ENCODE measurements at places on chromosomes 2 and 18. TPM values are rescaled to one million over a fixed set of nuclear protein-coding genes. Genes with fewer than 3 reads are reported as not detected.

Gene GAL3ST2
- not detected for total RNA-seq

Gene PER2
- total RNA-seq = 18.3 TPM

Gene POTEF
- total RNA-seq = not detected

Gene GALNT5
- total RNA-seq = 0.89 TPM

Gene TGFA
- total RNA-seq = 1.6 TPM

Gene ANTXR1
- total RNA-seq = 116 TPM

Gene EGR4
- not detected for total RNA-seq

Gene STPG4
- 0.67 TPM for total RNA-seq

Gene RUFY4
- not detected for total RNA-seq

Gene SAG
- not detected for total RNA-seq

Gene SCYGR6
- total RNA-seq = not detected

Gene BOLL
- total RNA-seq = not detected

Gene TMEM198
- total RNA-seq = 1.6 TPM

Gene SERPINB3
- 70.3 TPM for total RNA-seq

Gene CD207
- not detected for total RNA-seq

Gene MZT2B
- total RNA-seq = 144 TPM

Gene CROCC2
- total RNA-seq = not detected

Gene LAMA3
- total RNA-seq = 9.5 TPM

Gene MFF
- 106 TPM for total RNA-seq

Gene C2orf80
- not detected for total RNA-seq

Gene RRM2
- 0.40 TPM for total RNA-seq

Gene PSME4
- 52.6 TPM for total RNA-seq

Gene CYP27C1
- total RNA-seq = 0.40 TPM

Gene RMDN2
- total RNA-seq = 10.7 TPM

Gene SH3RF3
- 10.1 TPM for total RNA-seq

Gene ALLC
- not detected for total RNA-seq

Gene HOXD9
- total RNA-seq = 1.9 TPM

Gene CFAP53
- total RNA-seq = not detected

Data from gastroesophageal sphincter (tissue), 4 donors.